ENCODE measurements at places on chromosomes 16 and 17. TPM values are rescaled to one million over a fixed set of nuclear protein-coding genes. Genes with fewer than 3 reads are reported as not detected.

Gene ABCA6
- 6.6 TPM for total RNA-seq

Gene OTOP2
- total RNA-seq: not detected

Gene TMEM235
- total RNA-seq: not detected

Gene CNGB1
- 0.08 TPM for total RNA-seq

GRCh38 chr16:14539631-14540030 is 90.4 kb downstream of the PARN start:
- peaks cover 17% of the 10 kb centered on the region for H3K36me3 ChIP-seq
- no peak for DNase-seq
- H3K4me3 ChIP-seq: no peak overlapping the region
- H3K27ac ChIP-seq: no peak overlapping the region
- H3K27me3 ChIP-seq: no peaks in the 10 kb centered on the region

Data from suprapubic skin (tissue), 4 donors.